Progenitor cell of endocrine pancreas (in vitro differentiated cells): ENCODE measurements at places on chromosomes 1 and 21. TPM values are rescaled to one million over a fixed set of nuclear protein-coding genes. Genes with fewer than 3 reads are reported as not detected.

PIK3C2B gene
- 62.2 and 62.7 TPM in 2 replicates for total RNA-seq

OR10Z1 gene
- total RNA-seq = not detected in 2 replicates

NBPF1 gene
- total RNA-seq = 100 TPM in 2 replicates

CD1B gene
- total RNA-seq = not detected in 2 replicates

FAM131C gene
- 1.2 and 1.6 TPM in 2 replicates for total RNA-seq

TMEM82 gene
- total RNA-seq = 0.44 and 1.4 TPM in 2 replicates

ARHGAP30 gene
- 0.20 TPM in 1 of 2 replicates, not detected in the other for total RNA-seq

VCAM1 gene
- 0.31 TPM in 1 of 2 replicates, not detected in the other for total RNA-seq
